AG10803 (cell line): ENCODE measurements at places on chromosomes 3 and 15.
A peak's percentile ranks its signal among the peaks of the same experiment; 100 is the strongest.

DNA sequence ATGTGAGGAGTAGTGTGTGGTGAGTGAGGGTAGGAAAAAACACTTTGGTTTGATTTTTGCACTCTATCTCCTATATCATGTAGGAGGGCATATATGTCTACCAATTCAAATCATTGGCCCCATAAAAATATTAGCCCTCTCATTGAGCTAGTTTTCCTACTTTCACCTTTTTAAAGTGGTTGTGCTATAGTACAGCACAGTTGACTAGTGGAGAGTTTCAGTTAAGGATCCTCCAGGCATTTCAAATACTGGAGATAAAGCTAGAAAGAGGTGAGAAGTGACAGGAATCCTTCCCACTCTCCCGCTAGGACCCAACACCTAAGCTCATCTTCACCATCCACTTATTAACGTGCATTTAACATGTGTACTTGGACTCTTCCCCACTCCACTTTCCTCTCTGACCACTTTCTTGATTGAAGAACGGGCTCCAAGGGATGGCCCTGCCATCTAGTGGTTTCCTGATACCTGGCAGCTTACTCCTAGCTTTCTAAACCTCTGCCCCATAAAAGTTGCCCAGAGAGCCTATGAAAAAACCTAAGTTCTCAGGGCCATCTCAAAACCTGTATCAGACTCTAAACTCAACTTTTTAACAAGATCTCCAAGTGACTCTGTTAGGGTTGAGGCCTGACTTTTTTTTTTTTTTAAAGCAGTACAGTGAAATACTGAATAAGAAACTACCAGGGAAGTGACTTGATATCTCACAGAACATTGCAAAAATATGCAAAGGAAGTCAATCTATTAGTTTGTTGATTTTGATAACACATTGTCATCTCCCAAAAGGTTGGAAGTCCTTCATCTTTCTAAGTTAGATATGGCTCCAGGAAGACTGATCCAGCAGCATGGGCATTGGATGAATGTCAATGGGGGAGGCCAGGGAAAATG is 17.9 kb downstream of the IL12A start:
- DNase-seq = peak; percentile 73

GRCh38 chr3:120956143-120956542 is 48.1 kb downstream of the STXBP5L start:
- no peak for DNase-seq

GRCh38 chr3:63582943-63583500 is 69.5 kb upstream of the SNTN start:
- peak; percentile 20 for DNase-seq

DNA sequence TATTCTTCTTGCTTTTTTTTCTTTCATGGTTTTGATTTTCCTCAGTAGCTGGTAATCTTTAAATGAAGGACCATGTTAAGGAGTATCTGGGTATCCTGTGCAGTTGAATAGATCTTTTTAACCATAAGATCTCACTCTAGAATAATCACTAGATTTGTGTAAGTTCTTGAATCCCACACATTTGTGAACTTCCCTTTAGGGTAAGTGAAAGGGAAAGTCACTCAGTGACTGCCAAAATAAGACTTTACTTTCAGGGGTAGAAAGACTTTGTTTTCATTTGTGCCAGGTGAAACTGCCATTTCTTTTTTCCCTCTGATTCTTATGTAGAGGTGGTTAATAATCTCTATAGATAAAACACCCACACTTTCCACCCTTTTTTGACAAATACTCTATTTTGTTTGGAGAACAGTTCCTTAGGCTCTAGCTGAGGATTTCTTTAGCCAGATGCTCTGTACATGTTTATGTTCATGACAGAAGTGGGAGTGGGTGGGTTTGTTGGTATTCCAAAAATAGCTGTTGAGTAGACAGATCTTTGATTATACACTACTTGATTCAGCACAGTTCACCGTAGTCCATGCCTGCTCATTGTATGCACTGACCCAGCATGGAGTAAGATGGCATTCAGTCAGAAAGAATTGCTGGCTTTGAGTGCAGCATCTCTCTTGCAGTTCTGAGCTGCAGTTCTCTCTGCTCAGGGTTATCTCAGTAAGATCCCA is 28.5 kb downstream of the LRRC49 start:
- DNase-seq = no peak
